BJ (cell line): ENCODE measurements at places on chromosomes 16 and 17. TPM values are rescaled to one million over a fixed set of nuclear protein-coding genes. Genes with fewer than 3 reads are reported as not detected.

SALL1 gene
- polyA plus RNA-seq: 4.0 and 5.4 TPM in 2 replicates

GRCh38 chr16:14301169-14302030 lies 230.3 kb downstream of the MRTFB start:
- no peak for DNase-seq

GRCh38 chr17:56599566-56599965 lies 6.1 kb downstream of the NOG start:
- no peak for DNase-seq

GRCh38 chr16:50208460-50208931 lies 55.4 kb downstream of the TENT4B start:
- no peak for DNase-seq

TAX1BP3 gene
- polyA plus RNA-seq: 137 and 207 TPM in 2 replicates

DNA sequence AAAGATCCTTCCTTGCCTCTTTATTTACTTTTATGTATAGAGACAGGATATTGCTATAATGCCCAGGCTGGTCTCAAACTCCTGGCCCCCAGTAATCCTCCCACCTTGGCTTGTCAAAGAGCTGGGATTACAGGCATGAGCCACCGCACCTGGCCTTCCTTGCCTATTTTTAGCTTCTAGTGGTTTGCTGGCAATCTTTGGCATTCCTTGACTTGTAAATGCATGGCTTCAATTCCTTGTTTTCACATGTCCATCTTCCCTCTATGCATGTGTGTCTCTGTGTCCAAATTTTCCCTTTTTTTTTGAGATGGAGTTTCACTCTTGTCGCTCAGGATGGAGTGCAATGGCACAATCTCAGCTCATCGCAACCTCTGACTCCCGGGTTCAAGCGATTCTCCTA lies 22.5 kb downstream of the HEXIM2 start:
- DNase-seq: no peak
